ENCODE measurements at places on chromosomes 1 and 21. TPM values are rescaled to one million over a fixed set of nuclear protein-coding genes. Genes with fewer than 3 reads are reported as not detected.
A peak's percentile ranks its signal among the peaks of the same experiment; 100 is the strongest.

Gene IFI44L
- 7.4 TPM for total RNA-seq

Gene DTL
- 0.73 TPM for total RNA-seq

Gene CELSR2
- total RNA-seq: 2.1 TPM

Gene CALML6
- total RNA-seq: not detected

Gene OSCP1
- total RNA-seq: 15.8 TPM

Gene ADGRB2
- 3.7 TPM for total RNA-seq

Gene ADAM30
- not detected for total RNA-seq

Gene MSH4
- total RNA-seq: 1.2 TPM

Gene CRYBG2
- total RNA-seq: 3.0 TPM

Gene PTPN7
- not detected for total RNA-seq

- H3K27ac ChIP-seq: no peak overlapping the region
- peaks cover 4% of the 10 kb centered on the region for H3K27me3 ChIP-seq
- H3K4me1 ChIP-seq: no peaks in the 10 kb centered on the region
- H3K4me3 ChIP-seq: no peak overlapping the region
- DNase-seq: no peak
These were observed 58.4 kb upstream of the LGALS8 start for GRCh38 chr1:236465231-236465958.

GRCh38 chr1:175641633-175642032, 101.8 kb downstream of the TNR start:
- H3K36me3 ChIP-seq: no peaks in the 10 kb centered on the region
- no peaks in the 10 kb centered on the region for H3K4me1 ChIP-seq
- H3K4me3 ChIP-seq: no peak overlapping the region
- no peak for DNase-seq
- no peaks in the 10 kb centered on the region for H3K27me3 ChIP-seq

DNA sequence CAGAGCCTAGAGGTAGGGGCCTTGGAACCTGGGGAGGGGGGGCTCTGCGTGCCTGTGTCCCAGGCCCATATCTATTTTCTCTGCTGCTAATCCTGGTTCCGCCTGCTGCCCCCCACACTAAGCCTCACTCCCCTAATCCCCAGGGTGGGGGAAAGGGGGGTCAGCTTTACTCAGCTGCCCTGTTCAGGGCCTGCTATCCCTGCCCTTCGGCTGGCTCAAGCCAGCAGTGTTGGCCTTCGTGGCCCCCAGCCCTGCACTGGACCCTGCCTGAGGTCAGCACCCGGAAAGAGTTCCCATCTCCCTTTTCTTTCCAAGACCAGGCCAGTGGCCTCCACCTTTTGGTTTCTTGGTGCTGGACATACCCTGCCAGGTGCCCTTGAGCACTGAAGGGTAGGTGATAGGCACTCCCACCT, 8.4 kb downstream of the ZBTB7B start:
- H3K36me3 ChIP-seq: no peaks in the 10 kb centered on the region
- H3K27me3 ChIP-seq: no peaks in the 10 kb centered on the region
- peaks cover 10% of the 10 kb centered on the region for H3K4me1 ChIP-seq
- no peak for DNase-seq

DNA sequence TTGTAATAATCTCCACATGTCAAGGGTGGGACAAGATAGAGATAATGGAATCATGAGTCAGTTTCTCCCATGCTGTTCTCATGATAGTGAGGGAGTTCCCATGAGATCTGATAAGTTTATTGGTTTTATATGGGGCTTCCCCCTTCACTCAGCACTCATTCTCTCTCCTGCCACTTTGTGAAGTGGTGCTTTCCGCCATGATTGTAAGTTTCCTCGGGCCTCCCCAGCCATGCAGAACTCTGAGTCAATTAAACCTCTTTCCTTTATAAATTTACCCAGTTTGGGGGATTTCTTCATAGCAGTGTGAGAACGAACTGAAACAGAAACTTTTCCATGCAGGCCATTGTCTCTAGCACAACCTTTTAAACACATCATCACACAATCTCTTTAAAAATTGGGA, 221.5 kb upstream of the BRINP3 start:
- no peaks in the 10 kb centered on the region for H3K27me3 ChIP-seq
- H3K36me3 ChIP-seq: no peaks in the 10 kb centered on the region
- DNase-seq: no peak
- no peak overlapping the region for H3K27ac ChIP-seq
- no peak overlapping the region for H3K4me3 ChIP-seq

- no peaks in the 10 kb centered on the region for H3K4me1 ChIP-seq
- no peak overlapping the region for H3K4me3 ChIP-seq
- peak overlapping the region; percentile 66 for H3K27ac ChIP-seq
- no peaks in the 10 kb centered on the region for H3K27me3 ChIP-seq
- peak; percentile 66 for DNase-seq
These were observed 6.4 kb downstream of the SELENON start for GRCh38 chr1:25806418-25806817.

DNA sequence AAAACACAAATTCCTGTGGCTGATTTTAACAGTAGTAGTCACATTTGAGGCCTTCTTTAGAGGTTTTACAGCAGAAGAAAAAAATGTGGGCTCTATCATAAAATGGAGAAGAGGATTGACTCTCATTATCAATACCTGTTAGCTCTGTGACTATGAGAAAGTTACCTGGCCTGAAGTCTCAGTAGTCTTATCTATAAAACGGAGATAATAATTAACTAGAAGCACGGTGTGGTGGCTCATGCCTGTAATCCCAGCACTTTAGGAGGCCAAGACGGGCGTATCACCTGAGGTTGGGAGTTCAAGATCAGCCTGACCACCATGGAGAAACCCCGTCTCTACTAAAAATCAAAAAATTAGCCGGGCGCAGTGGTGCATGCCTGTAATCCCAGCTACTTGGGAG, 90.4 kb upstream of the PLPPR4 start:
- H3K4me3 ChIP-seq: no peak overlapping the region
- no peaks in the 10 kb centered on the region for H3K36me3 ChIP-seq
- H3K27ac ChIP-seq: no peak overlapping the region
- DNase-seq: no peak
- no peaks in the 10 kb centered on the region for H3K4me1 ChIP-seq

DNA sequence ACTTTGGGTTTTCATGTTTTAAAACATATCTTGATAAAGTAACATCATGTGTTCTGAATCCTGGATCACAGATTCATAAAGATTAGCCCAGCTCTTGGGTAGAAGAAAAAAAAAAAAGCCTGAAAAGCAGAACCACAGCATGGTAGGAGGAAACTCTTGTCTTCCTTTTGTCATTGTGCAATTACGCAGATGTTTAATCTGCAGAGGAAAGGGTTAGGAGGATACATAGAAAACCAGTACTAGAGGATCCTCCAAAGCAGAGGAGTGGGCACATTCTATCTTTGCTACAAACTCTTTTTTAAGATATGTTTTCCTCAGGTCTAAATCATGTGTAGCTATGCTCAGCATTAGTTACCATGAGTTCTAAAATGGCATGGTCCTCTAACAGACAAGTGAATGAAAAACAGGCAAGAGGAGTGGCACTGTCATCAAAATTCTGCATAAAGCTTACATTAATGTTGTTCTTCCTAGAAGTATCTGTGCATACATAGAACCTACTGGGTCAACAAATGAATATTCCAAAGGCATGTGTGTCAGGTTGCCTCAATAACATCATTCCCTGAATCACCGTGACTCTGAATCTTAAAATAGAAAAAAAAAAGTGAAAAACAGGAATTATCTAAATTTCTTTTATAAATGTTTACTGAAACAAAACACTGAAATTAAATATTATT, 107.0 kb downstream of the NME7 start:
- no peaks in the 10 kb centered on the region for H3K36me3 ChIP-seq
- H3K4me3 ChIP-seq: no peak overlapping the region
- H3K27me3 ChIP-seq: no peaks in the 10 kb centered on the region
- no peak overlapping the region for H3K27ac ChIP-seq

- no peak overlapping the region for H3K27ac ChIP-seq
- no peak overlapping the region for H3K4me3 ChIP-seq
- peaks cover 4% of the 10 kb centered on the region for H3K4me1 ChIP-seq
- no peak for DNase-seq
These were observed 5.3 kb upstream of the ADARB1 start for GRCh38 chr21:45069085-45069484.

DNA sequence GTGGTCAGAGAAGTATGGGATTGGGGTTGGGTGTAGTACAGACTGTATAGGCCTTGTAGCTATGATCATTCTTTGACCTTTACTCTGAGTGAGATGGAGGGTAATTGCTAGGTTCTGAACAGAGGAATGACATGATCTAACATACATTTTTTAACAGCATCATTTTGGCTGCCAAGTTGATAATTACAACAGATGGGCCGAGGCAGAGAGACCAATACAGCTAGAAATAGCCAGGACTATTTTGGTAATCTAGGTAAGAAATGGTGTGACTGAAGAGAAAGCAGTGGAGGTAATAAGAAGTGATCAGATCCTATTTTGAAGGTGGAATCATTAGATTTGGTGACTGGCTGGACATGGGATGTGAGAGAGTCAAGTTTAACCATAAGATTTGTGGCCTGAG, 43.5 kb downstream of the RPAP2 start:
- no peak overlapping the region for H3K27ac ChIP-seq
- H3K4me1 ChIP-seq: no peaks in the 10 kb centered on the region
- no peak overlapping the region for H3K4me3 ChIP-seq
- DNase-seq: no peak
- H3K36me3 ChIP-seq: no peaks in the 10 kb centered on the region
- no peaks in the 10 kb centered on the region for H3K27me3 ChIP-seq

GRCh38 chr1:70778934-70779333, 268.7 kb downstream of the PTGER3 start:
- no peak for DNase-seq
- H3K27me3 ChIP-seq: no peaks in the 10 kb centered on the region
- H3K36me3 ChIP-seq: no peaks in the 10 kb centered on the region

DNA sequence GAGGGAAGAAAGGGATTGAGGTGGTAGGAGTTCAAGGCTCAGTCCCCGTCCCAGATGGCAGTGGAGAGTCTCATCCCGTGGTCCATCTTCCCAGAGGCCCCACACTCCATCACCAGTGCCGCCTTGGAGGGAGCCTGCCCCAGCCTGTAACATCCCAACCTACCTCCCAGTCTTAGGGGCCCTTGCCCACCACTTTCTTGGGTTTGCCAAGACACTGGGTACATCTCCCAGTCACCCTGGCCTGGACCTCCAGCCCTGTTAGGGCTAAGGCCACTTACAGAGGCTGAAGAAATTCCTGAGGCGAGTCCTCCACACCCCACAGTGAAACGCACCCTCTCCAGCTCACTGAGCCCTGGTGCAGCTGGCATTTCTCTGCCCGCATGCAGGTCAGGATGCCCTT, 3.3 kb downstream of the TMEM200B start:
- H3K4me3 ChIP-seq: peak overlapping the region; percentile 73
- no peaks in the 10 kb centered on the region for H3K27me3 ChIP-seq
- H3K36me3 ChIP-seq: no peaks in the 10 kb centered on the region
- peak overlapping the region; percentile 94 for H3K27ac ChIP-seq
- H3K4me1 ChIP-seq: peaks cover 12% of the 10 kb centered on the region

GRCh38 chr1:156385534-156386031, 16.6 kb downstream of the RHBG start:
- H3K27ac ChIP-seq: no peak overlapping the region
- H3K27me3 ChIP-seq: no peaks in the 10 kb centered on the region
- H3K4me3 ChIP-seq: no peak overlapping the region

DNA sequence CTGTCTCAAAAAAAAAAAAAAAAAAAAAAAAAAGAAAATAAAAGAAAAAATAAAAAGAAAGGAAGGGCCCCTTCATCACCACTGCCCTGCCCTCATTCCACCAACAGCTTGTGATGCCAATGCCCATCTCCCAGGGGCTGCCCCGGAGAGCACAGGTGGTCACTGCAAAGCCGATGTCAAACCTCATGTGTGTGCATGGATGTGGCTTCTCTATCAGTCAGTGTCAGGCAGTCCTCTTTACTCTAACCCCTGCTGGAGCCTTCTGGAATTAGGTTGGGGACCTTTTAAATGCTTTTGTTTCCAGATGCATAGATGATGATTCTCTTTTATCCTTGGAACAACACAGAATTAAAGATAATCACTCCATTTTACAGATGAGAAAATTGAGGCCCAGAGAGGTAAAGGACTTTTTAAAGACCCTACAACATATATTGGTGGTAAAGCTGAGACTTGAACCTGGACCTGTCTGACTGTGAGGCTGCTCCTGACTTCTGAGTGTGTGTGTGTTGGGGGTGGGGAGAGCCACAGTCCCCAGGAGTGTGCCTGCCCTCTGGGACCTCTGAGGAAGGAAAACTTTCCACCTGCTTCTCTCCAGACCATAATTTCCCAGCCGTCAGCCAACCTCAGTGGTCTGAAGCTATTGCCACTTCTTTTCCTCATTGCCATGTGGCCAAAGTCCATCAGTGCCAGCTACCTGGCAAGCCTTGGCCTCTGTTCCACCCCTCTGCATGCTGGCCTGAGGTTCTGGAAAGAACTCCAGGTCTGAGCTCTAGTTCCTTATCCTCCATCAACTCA, 3.0 kb upstream of the TMEM54 start:
- H3K27me3 ChIP-seq: no peaks in the 10 kb centered on the region
- H3K4me3 ChIP-seq: no peak overlapping the region
- H3K36me3 ChIP-seq: no peaks in the 10 kb centered on the region
- H3K27ac ChIP-seq: no peak overlapping the region
- H3K4me1 ChIP-seq: peaks cover 6% of the 10 kb centered on the region

DNA sequence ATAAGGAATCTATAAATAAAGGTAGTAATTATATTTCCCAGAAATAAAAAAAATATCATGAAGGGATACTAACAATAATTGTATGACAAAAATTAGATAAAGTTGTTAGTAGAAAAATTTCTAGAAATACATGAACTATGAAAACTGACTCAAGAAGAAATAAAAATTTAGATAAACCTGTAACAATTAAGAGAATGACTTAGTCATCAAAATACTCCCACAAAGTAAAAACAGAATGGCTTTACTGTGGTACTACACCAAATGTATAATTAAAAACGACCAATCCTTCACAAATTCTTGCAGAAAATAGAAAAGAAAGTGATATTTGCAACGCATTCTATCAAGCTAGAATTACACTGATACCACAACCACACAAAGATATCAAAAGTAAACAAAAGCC, 176.2 kb upstream of the ETV3 start:
- H3K27me3 ChIP-seq: no peaks in the 10 kb centered on the region
- DNase-seq: no peak
- H3K4me1 ChIP-seq: no peaks in the 10 kb centered on the region
- no peak overlapping the region for H3K27ac ChIP-seq
- no peak overlapping the region for H3K4me3 ChIP-seq
- no peaks in the 10 kb centered on the region for H3K36me3 ChIP-seq

DNA sequence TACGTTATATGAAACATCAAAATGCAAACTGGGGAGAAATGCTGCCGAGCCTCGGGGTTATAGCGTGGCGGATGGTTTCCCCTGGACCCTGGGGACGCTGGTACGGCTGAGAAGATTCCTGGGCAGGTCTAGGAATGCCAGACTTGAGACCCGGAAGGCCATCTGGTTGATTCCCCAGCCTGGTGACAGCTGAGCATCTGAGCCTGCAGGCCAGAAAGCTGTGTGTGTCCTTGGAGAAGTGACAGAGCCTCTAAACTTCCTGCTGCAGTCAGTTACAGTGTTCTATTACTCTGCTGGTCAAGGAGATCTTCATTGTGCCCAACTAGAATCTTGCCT, 2.3 kb downstream of the VASH2 start:
- no peaks in the 10 kb centered on the region for H3K36me3 ChIP-seq
- H3K27me3 ChIP-seq: no peaks in the 10 kb centered on the region
- no peak for DNase-seq
- no peaks in the 10 kb centered on the region for H3K4me1 ChIP-seq
- no peak overlapping the region for H3K4me3 ChIP-seq

All from uterus (tissue), 4 donors.